Stimulated activated CD4-positive, alpha-beta T cell treated with anti-CD3 and anti-CD28 coated beads, Interleukin-1b, Interleukin-23, amount 100 ng/mL, for 4 hours (primary cell): ENCODE measurements at places on chromosomes 3 and 15.

- DNase-seq = no peak
These were observed 20.6 kb upstream of the TEX55 start for GRCh38 chr3:119125342-119125741.

GRCh38 chr3:130835483-130835882, 58.4 kb upstream of the ATP2C1 start:
- no peak for DNase-seq

- no peak for DNase-seq
These were observed 20.8 kb downstream of the LYSMD4 start for GRCh38 chr15:99712415-99712814.

DNA sequence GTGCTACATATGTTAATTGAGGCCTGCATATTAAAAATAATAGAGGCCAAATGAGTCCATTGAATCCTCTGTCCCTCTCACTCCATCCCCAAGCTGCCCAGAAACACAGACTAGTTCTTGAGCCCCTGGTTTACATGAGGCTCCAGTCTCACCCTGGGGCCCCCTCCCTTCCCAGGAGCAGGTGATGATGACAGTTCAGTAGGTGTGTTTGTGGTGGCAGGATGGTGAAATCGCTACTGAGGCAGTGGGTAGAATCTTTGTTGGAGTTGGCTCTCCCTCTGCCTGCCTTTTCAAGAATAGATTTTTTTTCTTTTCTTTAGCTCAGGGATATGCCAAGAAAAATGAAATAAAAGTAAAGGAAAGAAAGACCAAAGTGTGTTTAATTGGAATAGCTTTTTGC, 288.7 kb downstream of the EPHB1 start:
- no peak for DNase-seq

- no peak for DNase-seq
These were observed 23.8 kb downstream of the MEIS2 start for GRCh38 chr15:37076543-37076942.

GRCh38 chr3:23748398-23749110, 57.2 kb upstream of the UBE2E1 start:
- no peak for DNase-seq

- no peak for DNase-seq
These were observed 10.3 kb downstream of the SPINT1 start for GRCh38 chr15:40854161-40854560.

DNA sequence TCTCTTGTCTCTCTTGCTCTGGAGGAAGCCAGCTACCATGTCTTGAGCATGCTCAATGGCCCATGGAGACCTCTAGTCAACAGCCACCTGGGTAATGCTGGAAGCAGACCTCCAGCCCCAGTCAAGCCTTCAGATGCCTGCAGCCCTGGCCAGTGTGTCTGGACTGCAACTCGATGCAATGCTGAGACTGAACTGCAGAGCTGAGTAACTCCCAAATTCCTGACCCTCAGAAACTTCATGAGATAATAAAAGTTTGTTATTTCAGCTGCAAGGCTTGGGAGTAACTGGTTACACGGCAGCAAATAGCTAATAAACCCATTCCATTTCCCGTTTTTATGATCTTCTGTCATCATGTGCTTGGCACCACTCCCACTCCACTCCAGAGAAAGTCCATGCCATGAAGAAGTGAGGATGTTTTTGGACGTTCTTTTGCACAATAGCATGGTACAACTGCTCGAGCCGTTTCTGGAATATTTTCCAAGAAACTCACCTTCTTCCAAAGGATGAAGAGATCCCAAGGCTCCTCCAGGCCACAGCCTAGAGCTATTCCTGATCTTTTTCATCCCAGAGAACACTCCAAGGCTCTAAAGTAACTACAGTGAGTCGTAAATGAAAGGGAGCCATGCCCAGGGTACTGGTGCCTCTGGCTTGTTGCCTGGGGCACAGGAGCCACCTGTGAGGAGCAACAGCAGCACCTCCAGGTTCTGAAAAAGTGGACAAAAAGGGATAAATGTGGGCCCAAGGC, 72.0 kb upstream of the KLF13 start:
- no peak for DNase-seq

DNA sequence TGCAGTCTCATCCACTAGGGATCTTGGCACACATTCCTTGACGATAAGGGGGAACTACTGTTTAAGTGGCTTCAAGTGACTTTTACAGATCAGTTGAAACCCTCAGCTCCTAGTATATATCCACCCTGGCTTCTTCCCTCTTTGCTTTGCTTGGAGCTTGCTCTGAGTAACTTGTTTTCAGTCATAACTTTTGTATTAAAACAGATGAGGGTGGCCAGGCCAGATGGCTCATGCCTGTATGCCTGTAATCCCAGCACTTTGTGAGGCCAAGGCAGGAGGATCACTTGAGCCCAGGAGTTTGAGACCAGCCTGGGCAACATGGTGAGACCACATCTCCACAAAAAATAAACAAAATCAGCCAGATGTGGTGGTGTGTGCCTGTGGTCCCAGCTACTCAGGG, 42.4 kb downstream of the EOMES start:
- DNase-seq = no peak

DNA sequence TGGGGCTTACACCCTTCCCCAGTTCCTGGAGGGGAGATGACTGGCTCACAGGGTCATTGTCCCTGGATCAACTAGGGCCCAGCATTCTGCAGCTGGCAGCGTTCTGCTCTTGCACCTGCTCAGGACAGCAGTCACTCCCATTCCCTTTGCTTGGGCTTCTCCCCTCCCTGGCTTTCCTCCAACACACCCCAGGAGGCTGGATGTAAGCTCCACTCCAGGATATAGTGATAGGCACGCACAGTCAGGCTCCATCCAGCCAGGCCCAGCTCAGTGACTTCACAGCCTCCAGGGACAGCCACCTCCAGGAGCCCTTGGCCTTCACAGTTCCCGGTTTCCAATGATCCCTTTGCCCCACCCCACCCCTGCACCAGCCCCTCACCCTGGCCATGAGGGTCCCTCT, 1.9 kb downstream of the SPTBN5 start:
- no peak for DNase-seq

- no peak for DNase-seq
These were observed 295.3 kb upstream of the UBE2E2 start for GRCh38 chr3:22907796-22908195.

DNA sequence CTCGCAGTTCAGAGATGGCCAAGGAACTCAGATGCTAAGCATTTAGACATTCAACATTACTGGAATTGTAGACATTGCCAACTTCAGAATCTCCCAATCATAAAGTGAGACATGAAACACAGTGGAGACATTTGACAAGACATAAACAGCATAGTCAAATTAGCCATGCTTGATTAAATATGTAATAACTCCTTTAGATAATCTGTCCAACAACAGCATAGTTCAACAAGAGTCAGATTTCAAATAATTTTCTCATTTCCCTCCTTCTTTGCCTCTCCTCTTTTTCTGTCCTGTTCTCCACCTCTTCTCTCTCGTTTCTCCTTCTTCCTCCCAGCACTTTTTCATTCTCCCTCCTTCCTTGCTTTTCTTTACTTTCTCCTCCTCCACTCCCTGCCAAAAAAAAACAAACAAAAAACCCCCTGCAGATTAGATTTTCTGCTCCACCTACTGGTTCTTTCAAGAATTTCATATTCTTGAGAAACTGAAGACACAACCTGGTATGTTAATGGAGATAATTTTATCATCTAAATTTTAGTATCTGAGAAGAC, 20.2 kb downstream of the CPOX start:
- DNase-seq = no peak

GRCh38 chr15:77350792-77351191, 69.1 kb downstream of the PEAK1 start:
- DNase-seq = no peak

GRCh38 chr3:102511639-102512038, 76.8 kb downstream of the ZPLD1 start:
- no peak for DNase-seq

DNA sequence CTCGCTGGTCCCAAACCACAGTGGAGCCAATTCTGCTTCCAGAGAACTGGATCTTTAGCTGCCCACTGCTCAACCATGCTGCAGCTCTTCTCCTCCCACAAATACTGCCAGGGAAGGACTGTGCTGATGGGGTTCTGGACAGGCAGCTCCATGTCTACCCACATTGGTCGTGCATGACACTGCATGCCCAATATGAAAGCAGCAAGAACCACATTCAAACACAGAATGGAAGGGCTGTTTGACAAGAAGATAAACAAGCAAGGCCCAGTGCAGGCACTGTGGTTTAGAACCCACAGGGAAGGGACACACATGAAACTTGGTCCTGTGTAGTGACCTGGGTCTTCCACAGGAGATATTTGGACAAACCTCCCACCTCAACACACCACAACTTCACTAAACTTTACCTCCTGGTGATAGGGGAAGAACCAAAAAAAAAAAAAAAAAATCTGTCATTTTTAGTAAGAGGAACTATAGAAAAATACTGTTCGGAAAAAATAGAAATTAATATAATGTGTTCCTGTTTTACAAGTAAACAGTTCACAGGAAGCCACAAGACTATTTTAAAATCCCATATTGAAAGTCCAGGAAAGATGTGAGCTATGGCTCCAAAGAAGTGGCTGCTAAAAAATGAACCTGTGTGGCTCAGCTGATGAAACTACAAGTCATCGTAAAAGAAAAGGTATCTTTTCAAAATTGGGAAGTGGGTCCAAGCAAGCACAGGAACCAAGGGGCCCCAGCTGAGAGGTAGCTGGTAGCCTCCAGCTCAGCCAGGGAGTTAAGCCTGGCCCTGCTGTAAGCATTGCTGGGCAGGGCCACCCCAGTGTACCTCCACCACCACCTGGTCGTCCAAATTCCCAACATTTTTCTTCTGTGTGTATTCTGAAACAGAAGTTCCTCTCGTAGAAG, 77.7 kb upstream of the ACAN start:
- no peak for DNase-seq

GRCh38 chr3:141332416-141332815, 35.9 kb upstream of the ZBTB38 start:
- no peak for DNase-seq

- DNase-seq = no peak
These were observed 119.3 kb downstream of the SMAD6 start for GRCh38 chr15:66821307-66821706.

- DNase-seq = no peak
These were observed 22.6 kb downstream of the ISL2 start for GRCh38 chr15:76359152-76359551.

- DNase-seq = no peak
These were observed 17.9 kb upstream of the STIMATE start for GRCh38 chr3:52915294-52915693.

GRCh38 chr15:35127717-35128116, 42.6 kb upstream of the NANOGP8 start:
- no peak for DNase-seq

DNA sequence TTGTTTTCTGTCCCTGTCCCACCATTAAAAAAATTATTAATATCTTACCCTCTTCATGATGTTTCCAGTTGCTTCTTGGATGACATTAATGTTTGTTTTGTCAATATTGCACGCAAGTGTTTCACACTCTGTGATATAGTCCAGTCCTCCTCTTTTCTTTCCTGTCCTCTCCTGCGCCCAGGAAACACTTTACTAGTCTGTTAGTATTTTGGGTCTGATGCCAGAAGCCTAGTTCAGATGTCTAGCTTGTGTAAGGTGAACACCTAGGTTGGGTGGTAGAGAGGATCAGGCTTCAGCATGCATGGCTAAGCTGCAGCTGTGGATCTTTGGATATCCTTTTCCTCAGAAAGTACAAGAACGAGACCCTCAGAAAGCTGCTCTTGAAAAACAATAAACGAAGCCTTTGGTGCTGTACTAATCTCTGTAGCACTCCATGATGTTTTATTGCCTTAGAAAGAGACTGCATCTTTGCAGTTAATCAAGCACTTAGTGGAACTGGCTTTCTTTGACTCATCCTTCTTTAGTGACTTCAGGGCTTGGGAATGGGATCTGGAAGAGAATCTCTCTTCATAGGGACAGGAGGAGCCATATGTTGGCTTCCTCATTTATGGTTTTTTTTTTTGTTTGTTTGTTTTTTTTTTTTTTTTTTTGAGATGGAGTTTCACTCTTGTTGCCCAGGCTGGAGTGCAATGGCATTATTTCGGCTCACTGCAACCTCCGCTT, 253.4 kb downstream of the LPP start:
- DNase-seq = no peak

- DNase-seq = no peak
These were observed 9.5 kb downstream of the COPS2 start for GRCh38 chr15:49145651-49146609.

GRCh38 chr3:26522919-26523318, 99.7 kb upstream of the LRRC3B start:
- no peak for DNase-seq

GRCh38 chr3:46120983-46121382, 87.1 kb downstream of the CCR1 start:
- no peak for DNase-seq

DNA sequence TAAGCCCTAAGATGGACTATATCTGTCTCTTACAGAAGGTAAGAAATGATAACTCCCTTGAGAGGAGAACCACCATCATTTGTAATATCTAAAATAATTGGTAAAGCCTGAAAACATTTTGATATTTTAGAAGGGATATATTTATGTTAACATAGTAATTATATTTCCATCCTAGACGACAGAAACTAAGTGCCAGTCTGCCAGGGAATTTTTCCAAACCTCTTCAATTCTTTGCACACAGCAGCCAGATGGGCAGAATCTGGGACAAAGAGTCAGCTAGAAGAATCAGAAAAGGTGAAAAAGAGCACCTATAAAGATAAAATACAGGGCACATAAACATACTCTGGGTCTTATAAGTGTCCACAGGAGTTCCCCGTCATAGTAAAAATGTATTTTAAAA, 70.0 kb upstream of the CBLB start:
- DNase-seq = no peak

- DNase-seq = no peak
These were observed 83.4 kb upstream of the FAM3D start for GRCh38 chr3:58749948-58750347.

DNA sequence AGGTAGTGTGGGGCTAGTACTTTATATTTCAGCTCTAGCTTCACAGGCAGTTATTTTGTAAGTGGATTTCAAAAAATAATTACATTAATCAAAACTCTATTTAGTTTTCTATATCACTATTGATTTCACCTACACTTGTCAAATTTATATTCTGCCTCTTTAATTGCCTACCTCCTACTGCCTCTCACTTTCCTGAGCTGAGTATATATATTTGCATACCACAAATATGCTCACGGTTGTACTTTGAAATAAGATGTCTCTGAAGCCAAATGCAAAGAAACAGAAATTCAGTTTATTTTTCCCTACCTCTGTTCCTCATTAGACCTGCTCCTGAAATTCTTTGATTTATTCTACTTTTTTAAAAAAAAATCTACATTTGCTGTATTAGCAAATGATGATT, 309.3 kb upstream of the TGFBR2 start:
- DNase-seq = no peak

DNA sequence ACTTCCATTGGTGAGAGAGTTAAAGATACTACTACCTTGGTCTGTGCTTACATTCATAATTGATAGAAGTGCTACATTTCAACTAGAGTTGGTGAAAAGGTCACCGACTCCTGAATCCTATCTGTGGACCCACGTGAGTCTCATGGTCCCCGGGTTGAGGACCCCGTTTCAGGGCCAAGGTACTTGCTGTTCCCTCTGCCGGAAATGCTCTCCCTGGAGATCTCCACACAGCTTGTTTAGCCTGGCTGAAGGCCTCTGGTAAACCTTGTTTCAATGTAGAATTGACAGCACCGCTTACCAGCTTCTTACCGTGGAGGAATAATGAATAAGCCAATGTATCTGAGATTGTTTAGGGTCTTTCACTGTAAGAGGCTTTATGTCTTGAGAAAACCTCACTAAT, 226.0 kb upstream of the GOLGA6L4 start:
- DNase-seq = no peak

GRCh38 chr3:144677103-144677502, 705.5 kb downstream of the DIPK2A start:
- no peak for DNase-seq
